ENCODE measurements at places on chromosomes 5 and 9. TPM values are rescaled to one million over a fixed set of nuclear protein-coding genes. Genes with fewer than 3 reads are reported as not detected.

ELAVL2 gene
- total RNA-seq: 0.07 TPM

TLX3 gene
- not detected for total RNA-seq

ARID3C gene
- 0.13 TPM for total RNA-seq

TERT gene
- total RNA-seq: 0.07 TPM

DCTN4 gene
- 34.8 TPM for total RNA-seq

F2R gene
- 125 TPM for total RNA-seq

MARCOL gene
- total RNA-seq: not detected

STPG3 gene
- total RNA-seq: not detected

PFN3 gene
- total RNA-seq: not detected

FAM200C gene
- 1.9 TPM for total RNA-seq

CAMK4 gene
- 2.2 TPM for total RNA-seq

SPAAR gene
- 7.5 TPM for total RNA-seq

PDGFRB gene
- total RNA-seq: 0.14 TPM

DIPK1B gene
- total RNA-seq: 177 TPM

PTGDS gene
- total RNA-seq: not detected

SLC6A19 gene
- total RNA-seq: not detected

TMEM174 gene
- total RNA-seq: 0.07 TPM

GRXCR2 gene
- not detected for total RNA-seq

TNFSF15 gene
- 1.3 TPM for total RNA-seq

DNAH5 gene
- total RNA-seq: 0.49 TPM

PTCH1 gene
- 2.1 TPM for total RNA-seq

SPINK5 gene
- total RNA-seq: not detected

Measured in pulmonary artery endothelial cell (primary cell).